ENCODE measurements at places on chromosomes 4 and X. TPM values are rescaled to one million over a fixed set of nuclear protein-coding genes. Genes with fewer than 3 reads are reported as not detected.

The MAB21L2 gene
- total RNA-seq: 1.7 TPM

The AWAT2 gene
- total RNA-seq: not detected

DNA sequence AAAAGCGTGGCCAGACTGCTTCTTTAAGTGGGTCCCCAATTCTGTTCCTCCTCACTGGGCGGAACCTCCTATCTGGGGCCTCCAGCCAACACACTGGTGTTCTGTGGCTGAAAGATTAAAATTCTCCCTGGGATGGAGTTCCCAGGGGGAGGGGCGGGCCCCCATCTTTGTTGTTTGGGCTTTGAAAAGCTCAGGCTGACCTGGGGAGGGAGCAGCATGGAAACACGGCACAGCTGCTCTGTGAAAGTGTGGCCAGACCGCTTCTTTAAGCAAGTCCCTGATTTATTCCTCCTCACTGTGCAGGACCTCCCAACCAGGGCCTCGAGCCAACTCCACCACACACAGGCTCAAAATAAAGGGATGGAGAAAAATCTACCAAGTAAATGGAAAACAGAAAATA, 219.5 kb downstream of the TMEM47 start:
- H3K4me1 ChIP-seq: no peaks in the 10 kb centered on the region
- H3K27me3 ChIP-seq: no peaks in the 10 kb centered on the region
- H3K36me3 ChIP-seq: no peaks in the 10 kb centered on the region
- no peak for DNase-seq

The UFSP2 gene
- 41.5 TPM for total RNA-seq

GRCh38 chr4:7157666-7158065, 34.7 kb upstream of the SORCS2 start:
- H3K27ac ChIP-seq: no peak overlapping the region
- H3K27me3 ChIP-seq: no peaks in the 10 kb centered on the region

The LUZP4 gene
- not detected for total RNA-seq

- H3K27me3 ChIP-seq: no peaks in the 10 kb centered on the region
- no peak overlapping the region for H3K27ac ChIP-seq
- no peaks in the 10 kb centered on the region for H3K4me1 ChIP-seq
- no peak for DNase-seq
Measured at GRCh38 chr4:182062936-182063335, 180.3 kb upstream of the TENM3 start.

DNA sequence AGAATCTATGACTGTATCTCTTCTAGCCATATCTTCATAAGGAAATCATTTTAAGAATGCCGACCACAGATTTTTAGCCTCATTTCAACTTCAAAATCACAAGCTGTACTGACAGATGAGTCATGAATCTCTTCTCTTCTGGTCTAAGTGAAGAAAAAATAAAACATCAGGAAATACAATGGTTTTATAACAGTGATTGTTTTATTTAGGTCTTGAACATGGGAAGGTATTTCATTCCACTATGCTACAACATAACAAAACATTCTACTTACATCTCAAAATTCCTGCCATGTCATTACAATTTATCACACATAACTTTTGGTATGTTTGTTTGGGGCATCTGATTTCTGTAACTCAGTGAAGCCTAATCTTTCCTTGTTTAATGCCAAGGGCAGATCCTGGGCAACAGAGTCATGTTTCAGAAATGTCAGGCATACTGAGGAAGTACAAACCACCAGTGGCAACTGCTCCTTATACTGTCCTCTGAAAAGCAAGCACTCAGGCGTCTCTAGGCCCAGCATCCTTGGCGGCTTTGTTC, 325.0 kb downstream of the PDHA2 start:
- no peaks in the 10 kb centered on the region for H3K4me1 ChIP-seq
- H3K27me3 ChIP-seq: no peaks in the 10 kb centered on the region
- DNase-seq: no peak
- H3K36me3 ChIP-seq: no peaks in the 10 kb centered on the region
- H3K4me3 ChIP-seq: no peak overlapping the region

The PPARGC1A gene
- total RNA-seq: 19.7 TPM

The CEP135 gene
- 3.7 TPM for total RNA-seq

DNA sequence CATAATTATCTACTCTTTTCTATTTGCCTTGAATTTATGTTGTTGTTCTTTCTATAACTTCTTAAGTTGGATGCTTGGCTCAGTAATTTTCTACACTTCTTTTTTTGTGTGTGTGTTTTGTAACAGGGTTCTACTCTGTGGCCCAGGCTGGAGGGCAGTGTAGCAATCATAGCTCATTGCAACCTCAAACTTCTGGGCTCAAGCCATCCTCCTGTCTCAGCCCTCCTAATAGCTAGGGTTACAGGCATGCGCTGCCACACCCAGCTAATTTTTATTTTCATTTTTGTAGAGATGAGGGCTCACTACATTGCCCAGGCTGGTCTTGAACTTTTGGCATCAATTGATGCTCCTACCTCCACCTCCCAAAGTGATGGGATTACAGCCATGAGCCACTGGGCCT, 20.7 kb upstream of the UCHL1 start:
- no peak overlapping the region for H3K27ac ChIP-seq
- H3K4me1 ChIP-seq: no peaks in the 10 kb centered on the region
- no peaks in the 10 kb centered on the region for H3K27me3 ChIP-seq
- H3K36me3 ChIP-seq: no peaks in the 10 kb centered on the region
- H3K4me3 ChIP-seq: no peak overlapping the region

- DNase-seq: no peak
- H3K4me3 ChIP-seq: no peak overlapping the region
- H3K4me1 ChIP-seq: no peaks in the 10 kb centered on the region
- H3K36me3 ChIP-seq: no peaks in the 10 kb centered on the region
Measured at GRCh38 chr4:40462326-40462725, 127.2 kb downstream of the CHRNA9 start.

DNA sequence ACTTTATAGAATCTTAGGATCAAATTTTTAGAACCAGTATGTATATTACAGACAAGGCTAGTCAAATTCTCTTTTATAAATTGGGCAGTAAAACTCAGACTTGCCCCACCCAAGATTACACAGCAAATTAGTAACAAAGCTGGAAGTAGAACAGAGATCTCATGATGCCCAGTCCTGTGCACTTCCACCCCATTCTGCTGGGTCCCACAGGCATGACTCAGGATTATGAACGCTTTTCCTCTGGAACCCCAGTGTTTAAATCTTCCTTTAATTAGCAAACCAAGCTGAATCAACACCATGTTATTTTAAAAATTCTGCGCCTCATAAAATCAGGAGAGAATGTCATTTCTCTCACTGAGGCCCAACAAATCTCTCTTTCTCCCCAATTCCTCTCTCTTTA, 1.5 kb upstream of the IL13RA2 start:
- no peak overlapping the region for H3K4me3 ChIP-seq
- no peaks in the 10 kb centered on the region for H3K36me3 ChIP-seq
- H3K27me3 ChIP-seq: no peaks in the 10 kb centered on the region

DNA sequence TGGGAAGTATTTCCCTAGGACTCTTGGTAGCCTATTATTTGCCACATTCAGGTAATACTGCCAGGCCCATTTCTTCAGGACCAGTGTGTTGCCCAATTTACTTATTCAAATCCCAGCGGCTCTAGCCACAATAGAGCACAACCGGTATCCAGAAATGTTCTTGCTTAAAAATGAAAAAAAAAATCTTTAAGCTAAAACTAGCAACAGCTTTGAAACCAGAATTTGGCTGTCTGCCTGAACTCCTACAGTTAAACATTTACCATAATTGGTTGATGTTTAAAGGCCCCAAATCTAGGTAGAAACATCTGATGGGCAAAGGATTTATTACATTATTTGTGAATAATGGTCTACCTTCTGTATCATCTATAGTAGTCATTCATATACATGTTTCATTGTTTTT, 930 bp upstream of the SLITRK4 start:
- H3K4me3 ChIP-seq: no peak overlapping the region
- no peaks in the 10 kb centered on the region for H3K36me3 ChIP-seq
- no peaks in the 10 kb centered on the region for H3K4me1 ChIP-seq
- H3K27me3 ChIP-seq: peaks cover 33% of the 10 kb centered on the region
- DNase-seq: no peak

GRCh38 chrX:49176421-49177326, 5.0 kb downstream of the PLP2 start:
- H3K4me1 ChIP-seq: peaks cover 24% of the 10 kb centered on the region
- no peaks in the 10 kb centered on the region for H3K27me3 ChIP-seq
- H3K36me3 ChIP-seq: no peaks in the 10 kb centered on the region
- peak overlapping the region; percentile 44 for H3K27ac ChIP-seq

The GPR143 gene
- 0.29 TPM for total RNA-seq

GRCh38 chr4:165740911-165741310, 132.1 kb upstream of the TLL1 start:
- H3K4me1 ChIP-seq: no peaks in the 10 kb centered on the region
- no peaks in the 10 kb centered on the region for H3K36me3 ChIP-seq
- H3K27ac ChIP-seq: no peak overlapping the region
- no peak overlapping the region for H3K4me3 ChIP-seq
- no peaks in the 10 kb centered on the region for H3K27me3 ChIP-seq

The SHROOM3 gene
- 101 TPM for total RNA-seq

DNA sequence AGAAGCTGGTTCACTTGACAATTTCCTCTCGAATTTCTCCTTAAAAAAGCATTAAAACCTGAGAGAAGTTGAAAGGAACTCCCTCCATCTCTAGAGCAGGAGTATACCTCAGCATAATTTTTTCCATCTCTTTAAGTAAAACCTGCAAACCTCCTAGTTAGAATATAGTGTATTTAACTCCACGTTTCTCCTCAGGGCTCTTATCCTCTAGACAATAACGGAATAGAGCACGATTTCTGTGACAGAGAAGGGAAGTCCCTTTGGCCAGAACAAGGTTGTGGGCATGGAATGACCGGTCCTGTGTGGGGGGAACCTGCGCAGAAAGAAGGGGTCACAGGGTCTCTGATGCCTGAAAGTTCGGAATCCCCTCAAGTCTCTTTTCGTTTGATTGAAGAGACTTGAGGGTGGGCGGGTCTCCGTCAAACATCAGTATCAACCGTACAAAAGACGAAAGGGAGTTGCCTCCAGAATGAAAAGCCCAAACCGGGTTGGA, 697 bp downstream of the ZNF280C start:
- no peaks in the 10 kb centered on the region for H3K27me3 ChIP-seq
- peak overlapping the region; percentile 81 for H3K27ac ChIP-seq
- peak overlapping the region; percentile 63 for H3K4me3 ChIP-seq
- no peaks in the 10 kb centered on the region for H3K36me3 ChIP-seq

The FGF13 gene
- total RNA-seq: 12.1 TPM

DNA sequence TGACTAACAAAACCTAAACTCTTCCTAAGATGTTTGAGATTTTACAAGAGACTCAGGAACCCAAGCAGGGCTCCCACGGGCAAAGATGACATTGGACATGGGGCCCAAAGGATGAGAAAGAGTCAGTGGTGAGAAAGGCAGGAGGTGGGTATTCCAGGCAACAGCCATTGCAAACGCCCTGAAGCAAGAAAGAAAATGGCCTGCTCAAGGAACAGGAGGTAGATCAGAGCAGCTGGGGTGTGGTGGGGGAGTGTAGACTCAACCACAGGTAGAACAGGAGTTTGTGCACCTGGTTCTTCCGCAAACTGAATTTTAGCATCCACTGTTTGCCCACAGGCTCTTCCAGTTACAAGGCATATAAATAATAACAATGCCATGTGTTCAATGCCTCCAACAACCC, 3.3 kb downstream of the PPP2R2C start:
- H3K27ac ChIP-seq: no peak overlapping the region
- DNase-seq: peak; percentile 55
- no peak overlapping the region for H3K4me3 ChIP-seq
- H3K27me3 ChIP-seq: peaks cover 87% of the 10 kb centered on the region

The TLR10 gene
- total RNA-seq: not detected

DNA sequence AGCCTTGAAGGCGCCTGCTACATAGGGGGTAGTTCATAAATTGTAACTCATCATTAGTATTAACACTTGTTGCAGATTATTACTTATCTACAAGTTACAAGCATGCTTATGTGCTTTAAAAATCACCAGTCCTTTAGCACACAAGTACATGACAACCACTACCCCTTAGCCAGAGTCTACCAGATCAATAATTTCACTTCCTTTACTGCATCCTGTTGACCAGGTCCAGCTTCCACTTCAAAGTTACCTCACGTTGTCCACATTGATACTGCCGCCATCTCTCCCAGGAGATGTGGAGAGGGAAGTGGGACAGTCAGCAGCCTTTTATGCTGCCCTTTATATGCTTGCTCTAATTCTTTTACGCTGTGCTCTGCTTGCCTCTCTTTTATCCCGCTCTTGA, 231.3 kb upstream of the CXXC4 start:
- DNase-seq: no peak
- H3K27ac ChIP-seq: no peak overlapping the region
- no peaks in the 10 kb centered on the region for H3K4me1 ChIP-seq
- H3K36me3 ChIP-seq: no peaks in the 10 kb centered on the region
- H3K4me3 ChIP-seq: no peak overlapping the region

GRCh38 chr4:8269535-8270417, at the start of gene HTRA3:
Gene HTRA3 (plus strand): TSS chr4:8269754. CDS start chr4:8269969, 215 bp downstream.
- peak within 1 kb of the TSS; percentile 67 for H3K4me3 ChIP-seq
- peak within 1 kb of the TSS; percentile 71 for H3K27ac ChIP-seq
- no peaks in the 10 kb centered on the region for H3K27me3 ChIP-seq
- no peaks in the 10 kb centered on the region for H3K36me3 ChIP-seq
- no peak for DNase-seq
- H3K4me1 ChIP-seq: peaks cover 76% of the 10 kb centered on the region

DNA sequence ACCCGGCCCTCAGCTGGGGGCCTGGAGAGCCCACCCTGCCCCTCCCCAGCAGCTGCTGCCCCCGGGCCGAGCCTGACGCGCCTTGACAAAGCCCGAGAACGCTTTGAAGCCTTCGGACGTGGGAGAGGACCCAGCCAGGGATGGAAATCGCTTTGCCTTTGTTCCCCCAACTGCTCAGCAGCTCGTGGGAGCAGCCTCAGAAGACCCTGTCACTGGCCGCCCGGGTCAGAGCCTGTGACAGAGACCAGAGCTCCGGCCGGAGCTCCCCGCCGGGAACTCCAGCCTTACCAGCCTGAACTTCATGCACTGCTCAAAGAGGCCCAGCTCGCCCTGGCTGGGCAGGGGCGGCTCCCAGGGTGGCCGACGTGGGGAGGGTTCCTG, 2.6 kb upstream of the SLC6A8 start:
- no peak overlapping the region for H3K27ac ChIP-seq
- no peaks in the 10 kb centered on the region for H3K36me3 ChIP-seq
- H3K4me3 ChIP-seq: no peak overlapping the region
- no peaks in the 10 kb centered on the region for H3K27me3 ChIP-seq

DNA sequence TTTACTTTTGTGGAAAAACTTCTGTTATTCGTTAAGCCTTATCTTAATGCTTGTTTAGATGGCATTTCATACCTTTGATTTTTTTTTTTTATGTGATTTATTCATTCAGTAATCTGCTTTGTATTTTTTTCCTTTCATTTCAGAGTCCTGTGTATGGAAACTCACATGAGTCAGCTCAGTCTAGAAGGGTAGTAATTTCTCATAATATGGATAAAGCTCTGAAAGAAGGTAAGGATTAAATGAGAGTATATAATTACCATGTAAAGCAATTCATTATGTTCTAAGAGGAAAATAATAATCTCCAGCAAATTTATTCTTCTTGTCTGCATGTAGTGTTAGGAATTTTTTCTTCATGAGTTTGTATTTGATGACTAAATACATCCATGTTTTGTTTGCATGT, 37.8 kb downstream of the SNX25 start:
- DNase-seq: no peak
- peaks cover 23% of the 10 kb centered on the region for H3K4me1 ChIP-seq
- no peaks in the 10 kb centered on the region for H3K36me3 ChIP-seq
- no peak overlapping the region for H3K4me3 ChIP-seq
